ENCODE measurements at places on chromosomes 1 and 21. TPM values are rescaled to one million over a fixed set of nuclear protein-coding genes. Genes with fewer than 3 reads are reported as not detected.

DNA sequence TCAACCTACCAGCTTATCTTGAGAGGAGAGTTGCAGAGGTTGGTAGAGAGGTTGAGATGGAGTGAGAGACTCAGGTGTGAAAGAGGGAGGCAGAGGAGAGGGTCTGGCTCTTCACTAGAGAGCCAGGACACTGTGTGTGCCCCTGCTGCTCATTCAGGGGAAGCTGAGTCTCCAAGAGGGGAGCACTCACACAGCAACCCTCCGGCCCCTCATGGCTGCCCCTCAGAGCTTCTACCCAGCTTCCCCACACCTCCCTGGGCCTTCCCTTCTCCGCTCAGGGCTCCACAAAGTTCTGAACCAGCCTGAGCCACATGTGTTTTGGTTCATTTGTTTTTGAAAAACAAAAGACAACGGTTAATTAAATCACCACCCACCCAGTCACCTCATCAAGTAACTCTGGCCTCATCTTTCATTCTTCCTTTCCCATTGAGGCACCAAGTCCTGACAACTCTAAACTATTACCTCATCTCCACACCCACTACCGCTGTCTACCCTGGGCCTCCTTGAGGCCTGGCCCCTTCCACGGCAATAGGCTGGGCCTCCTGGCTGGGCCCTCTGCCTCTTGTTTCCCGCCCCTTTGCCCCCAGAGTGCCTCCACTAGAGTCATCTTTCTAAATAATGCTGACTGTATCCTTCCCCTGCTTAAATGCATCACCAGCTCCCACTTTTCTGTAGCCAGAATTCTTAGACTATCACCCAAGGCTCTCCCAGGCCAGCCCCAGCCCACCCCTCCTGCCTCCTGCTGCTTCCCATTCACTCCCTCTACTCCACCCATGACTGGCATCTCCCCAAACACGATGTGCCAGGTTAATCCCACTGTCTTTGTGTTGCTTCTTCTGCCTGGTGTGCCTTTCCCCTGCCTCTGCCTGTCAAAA, 33.0 kb downstream of the TNNT2 start:
- ATAC-seq, result peak; percentile 42

GRCh38 chr1:64474665-64475439, 4.9 kb downstream of the CACHD1 start:
- ATAC-seq, result no peak

- no peak for ATAC-seq
Measured at GRCh38 chr21:38467911-38468310, 30.4 kb downstream of the ERG start.

S100A12 gene
- total RNA-seq, result not detected

ACTN2 gene
- total RNA-seq, result 0.35 TPM
